ENCODE measurements at places on chromosomes 2 and 18.

DNA sequence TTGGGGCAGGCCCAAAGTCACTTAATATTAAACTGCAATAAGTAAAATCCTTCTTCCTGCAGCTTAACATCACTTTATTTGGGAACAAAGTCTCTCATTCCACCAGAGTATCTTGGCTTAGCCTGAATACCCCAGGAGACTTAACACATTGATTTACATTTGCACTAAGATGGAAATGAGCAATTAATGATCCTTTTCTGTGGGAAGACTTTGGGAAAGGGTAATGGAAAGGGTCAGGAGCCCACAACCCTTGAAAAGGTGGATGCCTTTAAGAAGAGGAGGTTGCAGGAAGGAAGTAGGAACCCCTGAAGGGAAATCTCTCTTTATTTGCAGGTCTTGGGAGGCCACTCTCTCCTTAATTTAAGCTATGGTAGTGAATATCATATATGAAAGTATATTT is 28.0 kb upstream of the BARD1 start:
- no peak for DNase-seq

- DNase-seq, result no peak
Measured at GRCh38 chr2:54867457-54867856, 144.0 kb downstream of the EML6 start.

DNA sequence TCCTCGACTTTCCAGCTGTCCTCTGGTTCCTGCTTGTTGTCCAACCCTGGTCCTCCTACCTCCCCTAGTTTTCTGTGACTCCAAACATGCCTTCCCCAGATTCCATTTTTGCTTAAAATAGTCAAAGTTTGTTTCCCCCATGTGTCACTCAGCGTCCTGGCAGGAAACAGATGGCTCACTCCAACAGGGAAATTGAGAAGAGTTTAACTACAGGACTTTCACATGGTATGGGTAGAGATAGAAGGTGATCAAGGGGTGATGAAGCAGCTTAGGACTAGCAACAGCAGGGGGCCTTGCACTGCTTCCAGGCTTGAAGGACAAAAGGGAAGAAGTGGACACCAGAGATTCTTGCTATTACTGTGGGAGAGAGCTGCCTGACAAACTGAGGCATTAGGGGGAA is 6.1 kb upstream of the CUL3 start:
- DNase-seq, result no peak

GRCh38 chr2:96147593-96148201 is 2.5 kb upstream of the DUSP2 start:
- no peak for DNase-seq

DNA sequence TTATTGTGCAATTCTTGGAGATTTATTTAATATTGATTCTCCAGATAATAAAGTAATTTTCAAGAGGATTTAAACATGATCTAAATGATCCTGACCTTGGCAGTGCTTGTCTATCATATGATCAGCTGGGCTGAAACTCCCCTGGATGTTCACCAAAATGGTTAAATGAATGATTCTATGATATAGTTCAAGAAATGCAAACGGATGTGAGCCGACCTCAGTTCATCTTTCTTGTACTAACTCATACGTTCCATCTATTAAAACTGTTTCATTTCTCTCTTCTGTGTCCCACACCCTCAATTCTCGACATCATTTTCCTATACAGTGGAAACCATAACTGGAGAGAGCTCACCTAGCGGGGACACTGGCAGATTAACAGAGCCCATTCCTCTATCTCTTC is 281.7 kb upstream of the CCDC68 start:
- no peak for DNase-seq

DNA sequence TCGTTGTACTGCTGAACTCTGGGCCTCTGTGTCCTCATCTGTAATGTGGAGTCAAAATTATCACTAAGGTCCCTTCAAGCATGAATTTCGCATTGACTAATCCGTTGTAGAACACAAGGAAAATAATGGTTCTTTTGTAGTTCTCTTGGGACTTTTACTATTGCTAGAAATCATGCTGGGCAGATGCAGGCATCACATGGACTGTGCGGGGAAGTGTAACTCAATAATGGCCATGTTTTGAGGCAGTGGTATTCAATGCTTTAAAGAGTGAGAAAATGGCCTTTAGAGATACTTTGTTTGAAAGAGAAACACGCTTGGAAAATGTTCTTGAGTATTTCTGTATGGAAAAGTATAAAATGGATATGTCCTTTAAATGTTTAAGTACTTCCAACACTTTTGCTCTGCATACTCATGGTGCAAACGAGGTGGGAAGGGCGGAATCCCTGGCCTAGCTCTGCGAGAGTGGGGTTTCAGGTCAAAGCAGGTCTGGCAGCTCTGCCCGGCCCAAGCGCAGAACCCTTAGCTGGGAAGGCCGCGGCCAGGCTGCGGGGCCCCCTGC is 117.3 kb upstream of the MSTN start:
- DNase-seq, result no peak

DNA sequence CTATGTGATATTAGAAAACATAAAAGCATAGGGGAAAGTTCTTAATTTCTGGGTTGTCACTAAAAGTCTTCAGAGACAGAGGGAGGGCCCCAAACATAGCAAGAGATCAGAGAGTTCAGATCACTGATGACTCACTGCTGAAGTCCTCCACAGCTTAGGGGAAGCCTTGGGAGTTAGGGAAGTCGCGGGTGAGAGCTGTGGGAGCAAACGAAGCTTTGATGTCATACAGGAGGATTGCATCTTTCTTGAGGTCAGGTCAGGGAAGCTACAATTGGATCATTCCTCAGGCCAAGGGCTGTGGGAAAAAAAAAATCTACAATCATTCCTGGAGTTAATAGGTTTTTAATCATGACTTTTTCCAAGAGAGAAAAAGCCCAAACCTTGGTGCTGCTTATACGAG is 96.2 kb downstream of the COPS8 start:
- DNase-seq, result no peak

DNA sequence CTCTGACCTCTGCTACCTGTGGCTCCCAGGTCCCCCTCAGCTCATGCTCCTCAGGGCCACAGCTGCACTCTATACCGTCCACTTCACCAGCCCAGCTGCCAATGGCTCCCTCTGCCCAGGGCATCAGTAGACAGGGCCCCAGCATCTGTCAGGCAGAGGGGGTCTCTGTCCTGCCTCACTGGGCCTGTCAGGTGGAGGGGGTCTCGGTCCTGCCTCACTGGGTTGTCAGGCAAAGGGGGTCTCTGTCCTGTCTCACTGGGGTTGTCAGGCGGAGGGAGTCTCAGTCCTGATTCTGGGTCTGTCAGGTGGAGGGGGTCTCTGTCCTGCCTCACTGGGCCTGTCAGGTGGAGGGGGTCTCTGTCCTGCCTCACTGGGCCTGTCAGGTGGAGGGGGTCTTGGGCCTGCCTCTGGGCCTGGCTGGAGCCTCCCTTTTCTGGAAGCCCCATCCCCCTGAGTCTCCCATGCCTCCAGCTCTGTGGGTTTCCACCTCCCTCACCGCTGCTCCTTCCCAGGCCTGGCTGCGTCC is 19.9 kb downstream of the SNORC start:
- no peak for DNase-seq

- no peak for DNase-seq
Measured at GRCh38 chr18:67081482-67082211, 434.9 kb downstream of the DSEL start.

GRCh38 chr2:209125291-209125690 is 298.6 kb upstream of the MAP2 start:
- DNase-seq, result no peak

- no peak for DNase-seq
Measured at GRCh38 chr2:66867063-66867441, 432.1 kb downstream of the MEIS1 start.

- no peak for DNase-seq
Measured at GRCh38 chr2:8255448-8255800, 426.4 kb upstream of the ID2 start.

- no peak for DNase-seq
Measured at GRCh38 chr2:94987074-94988020, 38.2 kb upstream of the MAL start.
